NCI-H2081 (cell line): ENCODE measurements at places on chromosomes 12 and 14.

GRCh38 chr12:70355972-70356371, 10.1 kb upstream of the KCNMB4 start:
- DNase-seq: no peak

DNA sequence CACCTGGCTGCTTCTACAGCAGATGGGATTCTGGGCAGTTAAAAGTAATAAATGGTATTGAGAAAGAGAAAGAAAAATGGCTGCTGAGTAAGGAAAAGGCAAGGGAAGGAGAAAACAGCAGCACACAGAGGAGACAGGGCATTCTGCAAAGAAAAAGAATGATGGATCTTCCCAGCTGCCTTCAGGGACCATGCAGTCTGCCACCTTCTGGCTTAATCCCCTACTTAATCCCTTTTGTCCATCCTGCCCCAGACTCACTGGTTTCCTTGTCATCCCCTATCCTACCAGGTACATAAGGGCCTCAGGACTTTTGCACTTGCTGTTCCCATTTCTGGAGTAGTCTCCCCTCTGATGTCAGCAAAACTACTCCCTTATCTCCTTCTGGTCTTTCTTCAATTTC, 107.6 kb downstream of the GAS2L3 start:
- DNase-seq: no peak

DNA sequence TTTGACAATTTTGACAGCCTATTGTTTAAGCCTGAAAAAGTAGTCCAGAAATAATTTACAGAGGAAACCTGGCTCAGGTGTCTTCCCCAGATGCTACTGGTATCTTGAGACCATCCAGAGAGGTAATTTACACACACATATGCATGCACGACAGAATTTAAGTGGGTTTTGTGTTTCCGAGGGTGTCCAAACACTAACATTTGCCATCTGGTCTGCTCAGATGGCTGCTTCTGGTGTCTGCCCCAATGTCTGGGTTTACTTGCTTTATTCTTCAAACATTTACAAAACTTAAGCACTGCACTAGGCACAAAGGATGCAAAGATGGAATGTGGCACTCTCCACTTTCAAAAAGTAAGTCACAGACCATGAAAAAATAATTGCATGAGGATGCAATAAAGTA, 226.6 kb upstream of the EGLN3 start:
- DNase-seq: no peak

GRCh38 chr12:57368349-57369095, 62.3 kb downstream of the R3HDM2 start:
- no peak for DNase-seq

- no peak for DNase-seq
These were observed 65.1 kb upstream of the ST8SIA1 start for GRCh38 chr12:22399464-22400180.

- no peak for DNase-seq
These were observed 362.0 kb downstream of the ETNK1 start for GRCh38 chr12:22986997-22987396.

- DNase-seq: no peak
These were observed 212.6 kb downstream of the PTPRO start for GRCh38 chr12:15534874-15535273.

GRCh38 chr14:93195316-93195999, 10.3 kb downstream of the LYSET start:
- no peak for DNase-seq

DNA sequence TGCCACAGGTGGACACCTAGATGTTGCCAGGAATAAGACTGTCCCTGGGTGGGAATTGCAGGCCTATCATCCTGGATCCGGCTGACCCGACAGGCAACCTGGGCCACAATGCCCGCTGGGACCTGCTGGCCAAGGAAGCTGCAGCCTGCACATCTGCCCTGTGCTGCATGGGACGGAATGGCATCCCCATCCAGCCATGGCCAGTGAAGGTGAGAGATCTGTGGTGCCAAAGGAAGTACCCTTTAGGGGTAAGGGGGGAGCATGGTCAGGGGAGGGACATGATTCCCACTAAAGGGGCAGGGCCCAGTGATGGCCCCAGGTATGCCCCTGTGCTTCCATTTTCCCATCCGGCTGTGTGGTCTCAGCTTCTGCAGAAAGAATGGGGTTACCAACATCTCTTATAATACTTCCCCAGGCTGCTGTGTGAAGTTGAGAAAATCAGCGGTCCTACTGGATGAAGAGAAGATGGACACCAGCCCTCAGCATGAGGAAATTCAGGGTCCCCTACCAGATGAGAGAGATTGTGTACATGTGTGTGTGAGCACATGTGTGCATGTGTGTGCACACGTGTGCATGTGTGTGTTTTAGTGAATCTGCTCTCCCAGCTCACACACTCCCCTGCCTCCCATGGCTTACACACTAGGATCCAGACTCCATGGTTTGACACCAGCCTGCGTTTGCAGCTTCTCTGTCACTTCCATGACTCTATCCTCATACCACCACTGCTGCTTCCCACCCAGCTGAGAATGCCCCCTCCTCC, 8.6 kb upstream of the OAS2 start:
- no peak for DNase-seq

- DNase-seq: no peak
These were observed 5.6 kb downstream of the CDK2AP1 start for GRCh38 chr12:123265851-123266678.

DNA sequence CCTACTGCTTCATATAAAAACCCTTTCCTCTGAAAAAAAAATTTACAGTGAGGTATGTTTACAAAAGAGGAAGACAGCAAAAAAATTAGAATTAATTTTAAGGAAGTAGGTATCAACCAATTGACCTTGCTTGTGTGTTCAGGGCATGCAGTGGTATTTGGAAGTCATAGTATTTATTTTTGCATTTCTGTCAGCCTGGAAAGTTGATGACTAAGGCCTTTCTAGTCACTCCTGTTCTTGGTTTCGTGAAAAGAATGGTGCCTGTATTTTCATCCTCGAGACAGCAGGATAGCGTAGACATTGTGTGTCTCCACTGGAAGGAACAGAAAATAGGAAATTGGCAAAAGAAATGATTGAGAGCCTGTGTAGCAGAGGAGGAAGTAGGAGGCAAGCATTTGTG, 24.5 kb downstream of the SLC16A7 start:
- no peak for DNase-seq

- no peak for DNase-seq
These were observed 138.0 kb downstream of the AACS start for GRCh38 chr12:125203145-125203765.

GRCh38 chr12:41850046-41850445, 294.6 kb downstream of the GXYLT1 start:
- no peak for DNase-seq
